ENCODE measurements at places on chromosomes 11 and 22.
A peak's percentile ranks its signal among the peaks of the same experiment; 100 is the strongest.

DNA sequence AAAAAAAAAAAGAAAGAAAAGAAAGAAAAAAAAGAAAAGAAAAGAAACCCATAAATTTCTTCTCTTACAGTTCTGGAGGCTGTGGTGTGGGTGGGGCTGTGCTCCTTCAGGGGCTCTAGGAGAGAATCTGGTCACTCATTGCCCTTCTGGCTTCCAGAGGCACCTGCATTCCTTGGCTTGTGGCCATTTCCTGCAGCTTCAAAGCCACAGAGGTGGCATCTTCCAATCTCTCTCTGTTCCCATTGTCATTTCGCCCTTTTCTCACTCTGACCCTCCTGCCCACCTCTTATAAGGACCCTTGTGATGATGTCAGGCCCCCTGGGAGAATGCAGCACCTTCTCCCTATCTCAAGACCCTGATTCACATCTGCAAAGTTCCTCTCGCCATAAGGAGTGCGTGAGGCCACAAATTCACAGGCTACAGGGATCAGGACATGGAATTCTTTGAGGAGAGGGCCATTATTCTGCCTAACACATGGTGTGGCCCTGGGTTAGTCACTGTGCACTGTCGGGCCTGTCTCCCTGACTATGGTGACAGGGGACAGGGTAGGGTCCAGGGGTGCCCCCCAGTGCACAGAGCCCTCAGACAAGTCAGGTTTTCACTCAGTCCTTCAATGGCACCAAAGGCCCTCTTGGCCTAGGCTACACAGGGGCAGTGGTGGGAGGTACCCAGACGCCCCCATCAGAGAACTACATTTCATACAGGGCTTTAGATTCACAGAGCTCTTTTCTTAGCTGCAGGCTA lies 38.6 kb upstream of the PRR5 start:
- no peak for DNase-seq

DNA sequence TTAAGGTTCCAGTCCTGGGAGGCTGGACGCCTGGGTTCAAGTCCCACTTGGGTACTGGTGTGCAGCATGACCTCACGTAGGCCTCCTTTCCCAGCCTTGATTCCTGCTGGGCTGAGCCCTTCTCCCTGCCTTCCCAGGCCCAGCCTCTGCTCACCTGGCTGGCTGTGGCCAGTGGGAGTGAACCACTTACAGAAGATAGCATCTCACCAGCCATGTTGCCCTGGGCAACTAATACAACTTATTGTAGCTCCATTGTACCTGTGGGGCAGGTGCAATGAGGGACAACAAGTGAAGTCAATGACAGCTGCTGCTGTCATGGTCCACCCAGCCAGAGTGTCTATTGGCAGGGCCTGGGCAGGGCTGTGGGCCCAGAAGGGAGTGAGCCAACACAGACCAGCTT lies 48.4 kb upstream of the MPEG1 start:
- peak; percentile 68 for DNase-seq

DNA sequence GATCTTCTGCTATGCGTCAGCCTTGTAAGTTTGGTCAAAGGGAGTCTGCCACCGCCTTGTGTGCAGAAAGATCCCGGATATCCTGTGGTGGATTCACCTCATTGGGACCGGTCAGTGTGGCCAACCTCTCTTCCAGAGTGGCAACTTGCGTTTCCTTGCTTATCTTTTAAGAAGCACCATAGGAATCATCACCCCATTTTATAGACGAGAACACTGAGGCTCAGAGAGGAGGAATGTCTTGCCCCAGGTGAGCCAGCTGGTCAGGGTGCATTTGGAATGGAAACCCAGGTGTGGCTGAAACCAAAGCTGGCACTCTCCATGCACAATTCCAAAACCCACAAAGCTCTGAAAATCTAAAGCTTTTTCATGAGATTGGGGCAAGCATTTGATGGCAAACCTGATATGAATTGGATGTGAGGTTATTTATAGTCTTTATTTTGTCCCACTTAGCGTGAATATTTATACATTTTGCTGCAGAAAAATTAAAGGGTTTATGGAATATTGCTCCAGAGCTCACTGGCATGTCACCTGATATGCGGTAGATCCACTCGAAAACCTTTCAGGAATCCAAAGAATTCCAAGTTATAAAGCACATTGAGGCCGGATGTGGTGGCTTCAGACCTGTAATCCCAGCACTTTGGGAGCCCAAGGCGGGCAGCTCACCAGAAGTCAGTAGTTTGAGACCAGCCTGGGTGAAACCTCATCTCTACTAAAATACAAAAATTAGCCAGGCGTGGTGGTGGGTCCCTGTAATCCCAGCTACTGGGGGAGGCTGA lies 12.1 kb upstream of the EIF3D start:
- no peak for DNase-seq

DNA sequence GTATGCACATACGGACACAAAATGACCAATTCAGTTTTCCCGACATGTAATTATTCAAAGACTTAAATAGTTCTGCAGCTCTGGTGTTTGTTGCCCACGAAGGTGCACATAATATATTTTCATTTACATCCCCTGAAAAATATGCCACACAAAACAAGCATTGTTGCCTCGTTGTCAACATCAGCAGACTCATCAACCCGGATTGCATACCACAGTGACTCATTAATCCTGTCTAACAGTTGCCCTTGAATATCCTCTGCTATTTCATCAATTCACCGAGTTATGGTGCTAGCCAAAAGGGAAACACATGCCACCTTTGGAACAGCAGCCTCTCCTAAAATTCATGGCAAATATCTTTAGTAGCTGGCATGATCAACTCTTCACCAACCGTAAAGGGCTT lies 582.2 kb downstream of the LRRC4C start:
- DNase-seq = no peak

DNA sequence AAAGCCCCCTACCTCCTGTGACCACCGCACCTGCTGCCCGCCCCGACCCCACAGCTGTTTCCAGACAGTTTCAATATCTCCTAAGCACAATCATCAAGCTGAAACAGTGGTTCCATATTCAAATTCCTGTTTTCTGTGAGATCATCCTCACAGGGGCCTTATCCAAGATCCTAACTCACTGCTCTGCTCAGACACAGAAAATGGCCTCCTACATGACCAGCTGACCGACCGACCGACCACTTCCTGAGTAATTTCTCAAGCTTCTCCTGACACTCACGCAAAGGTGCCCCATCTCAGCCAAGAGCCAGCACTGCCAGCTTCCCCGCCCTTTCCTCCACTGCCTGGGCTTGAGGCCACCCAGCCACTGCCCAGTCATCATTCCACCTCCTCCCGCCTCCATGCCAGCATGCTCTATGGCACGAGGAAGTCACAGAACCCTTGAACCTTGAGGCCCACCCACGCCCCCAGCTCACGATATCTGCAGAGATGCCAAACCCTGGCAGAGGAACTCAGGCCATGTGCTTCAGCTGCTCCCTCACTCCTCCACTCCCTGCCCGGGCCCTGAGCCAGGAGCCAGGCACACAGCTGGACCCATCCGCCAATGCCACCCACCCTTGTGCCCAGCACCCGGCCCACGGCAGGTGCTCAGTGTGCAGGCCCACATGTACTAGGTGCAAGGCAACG lies 14.0 kb downstream of the KIAA0930 start:
- no peak for DNase-seq

- DNase-seq = no peak
These were observed 28.1 kb downstream of the RRAS2 start for GRCh38 chr11:14330881-14331280.

GRCh38 chr11:133834682-133835592 lies 10.4 kb downstream of the SPATA19 start:
- DNase-seq = no peak

GRCh38 chr22:38788021-38788816 lies 5.7 kb downstream of the DNAL4 start:
- DNase-seq = no peak

DNA sequence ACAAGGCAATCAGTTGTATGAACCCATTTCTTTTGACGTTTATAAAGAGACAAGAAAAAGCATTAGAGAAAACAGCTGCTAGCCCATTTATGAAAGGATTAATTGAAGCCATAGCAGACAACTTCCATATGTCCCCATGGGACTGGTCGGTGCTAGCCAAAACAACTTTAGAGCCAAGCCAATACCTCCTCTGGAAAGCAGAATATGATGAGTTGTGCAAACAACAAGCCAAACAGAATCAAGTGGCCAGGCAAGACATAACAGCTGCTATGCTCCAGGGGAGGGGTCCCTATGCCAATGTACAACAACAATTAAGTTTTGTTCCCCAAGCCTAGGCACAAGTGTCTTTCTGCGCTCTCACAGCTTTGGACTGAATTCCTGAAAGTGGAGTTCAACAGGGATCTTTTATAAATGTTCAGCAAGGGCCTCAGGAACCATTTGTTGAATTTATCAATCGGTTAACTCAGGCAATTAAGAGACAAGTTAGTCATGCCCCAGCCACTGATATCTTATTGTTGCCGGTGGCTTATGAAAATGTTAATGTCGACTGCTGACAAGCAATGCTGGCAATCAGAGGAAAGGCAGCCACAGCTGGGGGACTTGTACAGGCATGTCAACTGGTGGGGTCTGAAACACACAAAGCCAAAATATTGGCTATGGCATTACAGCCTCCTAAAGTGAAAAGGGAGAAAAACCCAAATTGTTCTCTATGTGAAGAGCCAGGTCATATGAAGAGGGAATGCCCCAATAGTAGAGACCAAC lies 1593.1 kb upstream of the TENM4 start:
- DNase-seq = no peak

DNA sequence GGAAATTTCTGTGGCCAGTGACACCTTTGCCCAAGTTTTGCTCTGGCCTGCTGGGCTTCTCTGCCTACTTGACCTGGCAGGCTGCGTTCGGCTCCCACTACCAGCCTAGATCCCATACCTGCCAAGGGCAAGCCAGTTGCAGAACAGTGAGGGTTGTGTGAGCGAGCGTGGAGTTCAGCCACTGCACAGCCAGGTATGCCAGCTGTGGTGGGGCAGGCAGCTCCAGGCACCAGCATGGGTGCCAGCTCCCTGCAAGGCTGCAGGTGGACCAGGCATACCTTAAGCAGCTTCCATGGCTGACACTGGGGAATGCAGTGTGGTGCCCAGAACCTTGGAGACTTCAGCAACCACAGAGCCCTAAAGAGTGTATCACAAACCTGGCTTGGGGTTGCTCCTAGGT lies 133.5 kb downstream of the LDLRAD3 start:
- no peak for DNase-seq

DNA sequence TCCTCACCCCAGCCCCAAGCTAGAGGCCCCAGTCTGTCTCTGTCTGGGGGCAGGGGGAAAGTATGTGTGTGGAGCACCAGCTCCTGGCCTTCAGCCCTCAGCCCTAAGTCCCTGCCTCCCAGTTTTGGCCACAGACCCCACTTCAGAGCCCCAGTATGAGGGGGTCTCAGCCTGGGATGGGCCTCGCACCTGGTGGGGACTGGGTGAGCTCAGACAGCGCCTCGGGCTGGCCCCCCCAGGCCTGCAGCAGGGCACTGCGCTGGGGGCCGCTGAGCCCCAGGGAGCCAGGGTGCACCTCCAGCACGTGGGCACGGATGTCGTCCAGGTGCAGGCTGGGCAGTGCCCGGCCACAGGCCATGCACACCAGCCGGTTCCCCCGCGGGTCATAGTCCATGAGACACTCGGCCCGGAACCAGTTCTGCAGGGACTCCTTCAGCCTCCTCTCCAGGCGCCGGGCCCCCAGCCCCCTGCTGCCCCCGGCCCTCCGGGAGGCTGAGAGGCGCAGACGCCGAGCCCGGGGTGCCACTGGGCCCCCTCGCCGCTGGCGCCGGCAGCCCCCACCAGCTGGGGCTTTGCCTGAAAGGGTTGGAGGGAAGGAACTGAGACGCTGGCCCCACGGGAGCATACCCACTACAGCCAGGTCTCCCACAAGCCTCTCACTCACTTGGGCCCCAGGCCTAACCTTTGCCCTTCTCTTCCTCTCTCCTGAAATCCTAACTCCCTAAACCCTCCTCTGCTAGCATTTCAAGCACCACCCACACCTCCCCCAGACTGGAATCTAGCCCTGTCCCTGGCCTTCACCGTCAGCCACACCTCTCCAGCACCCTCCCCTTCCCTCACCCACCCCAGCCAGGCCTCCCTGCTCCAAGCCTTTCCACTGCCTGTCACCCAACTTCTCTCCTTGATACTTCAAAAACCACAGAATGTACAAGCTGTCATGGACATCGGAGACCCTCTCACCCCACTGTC lies 3.6 kb downstream of the ZFTA start:
- no peak for DNase-seq

DNA sequence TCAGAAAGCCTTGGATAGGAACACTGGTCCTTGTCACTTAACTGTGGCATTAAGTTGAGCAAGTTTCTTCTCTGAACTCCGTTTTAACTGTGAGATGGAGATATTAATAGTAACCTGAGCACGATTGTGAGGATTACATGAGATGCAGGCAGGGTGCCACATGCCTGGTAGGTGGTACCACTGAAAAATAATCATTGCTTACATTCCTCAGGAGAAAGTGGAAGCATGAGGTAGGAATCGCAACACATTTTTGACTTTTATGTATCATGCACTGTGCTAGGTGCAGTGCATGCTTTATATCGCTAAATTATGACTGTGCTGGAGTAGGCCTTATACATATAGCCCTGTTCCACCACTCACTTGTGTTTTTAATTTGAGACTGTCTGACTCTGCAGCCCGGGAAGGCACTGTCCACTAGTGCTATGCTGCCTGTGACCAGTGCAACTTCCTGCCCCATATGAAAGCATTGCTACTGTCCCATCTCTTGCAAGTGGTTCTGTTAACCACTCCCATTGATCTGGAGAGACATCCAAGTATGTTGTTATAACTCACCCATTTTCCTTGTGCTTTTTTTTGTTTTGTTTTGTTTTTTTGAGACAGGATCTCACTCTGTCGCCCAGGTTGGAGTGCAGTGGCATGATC lies 1.0 kb downstream of the UQCR10 start:
- no peak for DNase-seq

DNA sequence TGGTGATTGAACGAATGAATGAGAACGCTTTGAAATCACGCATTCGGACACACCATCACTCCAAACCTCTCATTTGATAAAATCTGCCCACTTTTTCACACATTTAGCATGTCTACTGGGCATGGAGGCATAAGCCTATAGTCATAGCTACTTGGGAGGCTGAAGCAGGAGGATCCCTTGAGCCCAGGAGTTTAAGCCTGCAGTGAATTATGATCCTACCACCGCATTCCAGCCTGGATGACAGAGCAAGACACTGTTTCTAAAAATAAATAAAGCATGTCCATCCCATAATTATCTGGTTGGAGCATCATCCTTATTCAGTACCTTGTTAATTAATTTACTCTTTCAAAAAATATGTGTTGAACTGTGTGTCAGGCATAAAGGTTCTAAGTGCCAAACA lies 3.3 kb upstream of the PICALM start:
- DNase-seq = no peak

GRCh38 chr11:76597533-76598425 lies 72.8 kb downstream of the LRRC32 start:
- DNase-seq = no peak

DNA sequence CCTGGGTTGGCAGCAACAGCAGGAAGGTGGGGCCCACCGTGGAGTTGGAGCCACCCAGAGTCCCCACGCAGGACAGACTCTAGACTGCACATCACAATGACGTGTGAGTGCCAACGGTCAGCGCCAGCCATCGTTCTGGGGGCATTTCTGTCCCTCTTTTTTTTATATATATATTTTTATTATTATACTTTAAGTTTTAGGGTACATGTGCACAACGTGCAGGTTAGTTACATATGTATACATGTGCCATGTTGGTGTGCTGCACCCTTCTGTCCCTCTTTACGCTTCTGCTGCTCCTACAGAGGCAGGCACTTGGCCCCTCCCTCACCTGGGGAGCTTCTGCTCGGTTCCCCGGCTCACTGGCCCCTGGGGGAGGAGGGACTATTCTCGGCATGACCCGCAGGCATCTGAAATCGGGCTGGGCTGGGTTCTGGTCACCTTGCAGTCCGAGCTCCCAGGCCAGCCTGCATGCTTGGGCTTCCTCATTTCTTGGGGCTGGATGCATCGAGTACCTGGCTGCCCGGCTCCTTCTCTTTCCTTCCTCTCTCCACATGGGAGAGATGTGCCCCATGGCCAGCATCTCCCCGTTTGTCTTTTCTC lies 787.4 kb downstream of the TBC1D22A start:
- DNase-seq = no peak

Data from NCI-H1417 (cell line).